ENCODE measurements at places on chromosomes 11 and 22.

DNA sequence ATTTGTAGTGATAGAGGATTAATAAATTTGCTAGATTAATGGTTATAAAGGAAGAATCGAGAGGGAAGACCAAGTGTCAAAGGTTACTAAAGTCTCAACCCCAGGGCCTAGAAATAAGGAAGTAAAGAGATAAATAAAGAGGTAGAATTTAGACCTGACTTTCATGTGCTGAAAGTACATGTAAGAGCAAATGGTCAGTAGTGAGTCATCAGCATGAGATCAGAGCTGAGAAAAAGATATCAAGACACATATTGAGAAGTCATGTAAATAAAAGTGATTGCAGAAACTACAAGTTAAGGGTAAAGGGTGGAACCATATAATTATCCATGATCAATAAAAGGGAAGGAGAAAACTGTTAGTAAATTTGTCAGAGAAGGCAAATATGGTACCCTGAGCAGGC lies 1.4 kb upstream of the OR8B8 start:
- no peaks in the 10 kb centered on the region for H3K4me1 ChIP-seq
- H3K27me3 ChIP-seq: peaks cover 18% of the 10 kb centered on the region
- no peak overlapping the region for H3K27ac ChIP-seq
- DNase-seq: no peak
- H3K36me3 ChIP-seq: no peaks in the 10 kb centered on the region
- no peak overlapping the region for H3K4me3 ChIP-seq

- H3K4me1 ChIP-seq: peaks cover 3% of the 10 kb centered on the region
- no peak for DNase-seq
- H3K27ac ChIP-seq: no peak overlapping the region
- H3K4me3 ChIP-seq: no peak overlapping the region
These were observed 157.4 kb downstream of the DSCAML1 start for GRCh38 chr11:117639601-117640000.

DNA sequence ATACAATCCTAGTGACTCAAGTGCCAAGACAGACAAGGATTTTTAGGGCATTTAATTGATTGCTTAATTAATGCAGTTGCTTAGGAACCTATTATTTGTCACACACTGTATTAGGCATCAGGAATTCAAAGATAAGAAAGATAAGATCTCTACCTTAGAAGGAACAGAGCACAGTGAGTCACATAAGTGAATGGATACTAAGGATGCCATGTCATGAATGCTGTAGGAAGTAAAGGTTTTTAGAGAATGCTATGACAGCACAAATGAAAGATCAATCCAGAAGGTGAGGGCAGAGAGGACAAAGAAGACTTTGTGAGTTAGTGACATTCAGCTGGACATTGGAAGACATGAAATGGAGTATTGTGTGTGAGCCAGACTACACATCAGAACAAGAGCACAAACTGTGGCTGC lies 147.9 kb upstream of the DDI1 start:
- no peaks in the 10 kb centered on the region for H3K4me1 ChIP-seq
- no peaks in the 10 kb centered on the region for H3K27me3 ChIP-seq
- DNase-seq: no peak
- H3K27ac ChIP-seq: no peak overlapping the region
- no peaks in the 10 kb centered on the region for H3K36me3 ChIP-seq

GRCh38 chr11:44565953-44566949 lies 788 bp downstream of the CD82 start:
- no peak for DNase-seq
- H3K27me3 ChIP-seq: no peaks in the 10 kb centered on the region
- peak overlapping the region; percentile 98 for H3K27ac ChIP-seq
- peaks cover 59% of the 10 kb centered on the region for H3K4me1 ChIP-seq

GRCh38 chr11:60775420-60775961 lies 9.6 kb upstream of the MS4A10 start:
- H3K36me3 ChIP-seq: no peaks in the 10 kb centered on the region
- peaks cover 14% of the 10 kb centered on the region for H3K4me1 ChIP-seq
- H3K4me3 ChIP-seq: no peak overlapping the region
- no peak overlapping the region for H3K27ac ChIP-seq
- peaks cover 29% of the 10 kb centered on the region for H3K27me3 ChIP-seq

DNA sequence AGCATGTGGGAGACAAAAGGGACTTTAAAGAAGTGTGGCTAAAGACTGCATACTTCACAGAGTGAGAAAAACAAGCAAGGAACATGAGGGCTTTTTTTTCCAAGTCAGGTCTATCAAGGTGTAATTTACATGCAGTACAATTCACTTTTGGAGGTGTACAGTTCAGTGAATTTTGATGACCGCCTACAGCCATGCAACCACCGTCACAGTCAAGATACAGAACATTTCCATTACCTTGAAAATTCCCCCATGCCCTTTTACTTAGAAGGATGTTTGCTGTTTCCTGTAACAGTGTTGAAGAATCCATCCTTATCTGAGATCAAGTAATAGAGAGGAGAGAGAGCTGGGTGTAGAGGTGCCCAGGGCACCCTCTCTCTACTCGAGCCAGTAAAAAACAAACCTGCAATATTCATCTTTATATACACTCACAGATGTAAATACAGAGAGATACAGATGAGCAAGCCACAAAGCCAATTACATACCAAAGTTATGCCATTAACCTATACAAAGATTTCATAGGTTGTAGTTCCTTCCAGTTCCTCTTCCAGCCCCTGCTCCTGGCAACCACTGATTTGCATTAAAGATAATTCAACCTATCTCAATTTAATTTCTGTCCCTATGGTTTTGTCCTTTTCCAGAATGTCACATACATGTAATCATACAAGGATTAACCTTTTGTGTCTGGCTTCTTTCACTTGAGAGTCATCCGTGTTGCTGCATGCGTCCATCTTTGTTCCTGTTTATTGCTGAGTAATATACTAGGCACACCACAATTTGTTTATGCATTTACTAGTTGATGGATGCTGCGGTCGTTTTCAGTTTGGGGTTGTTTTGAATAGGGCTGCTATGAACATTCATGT lies 35.0 kb upstream of the RASD2 start:
- no peak for DNase-seq
- H3K4me3 ChIP-seq: no peak overlapping the region
- peaks cover 4% of the 10 kb centered on the region for H3K36me3 ChIP-seq
- peaks cover 31% of the 10 kb centered on the region for H3K27me3 ChIP-seq
- no peak overlapping the region for H3K27ac ChIP-seq

- no peak overlapping the region for H3K4me3 ChIP-seq
- peaks cover 6% of the 10 kb centered on the region for H3K36me3 ChIP-seq
- DNase-seq: no peak
These were observed 2.3 kb upstream of the VSIG2 start for GRCh38 chr11:124754309-124754708.
